H7 (cell line): ENCODE measurements at places on chromosomes 7 and 10. TPM values are rescaled to one million over a fixed set of nuclear protein-coding genes. Genes with fewer than 3 reads are reported as not detected.
A peak's percentile ranks its signal among the peaks of the same experiment; 100 is the strongest.

Gene PLXDC2
- total RNA-seq: 21.9 and 27.5 TPM in 2 replicates

Gene ZCCHC24
- 7.5 and 9.0 TPM in 2 replicates for total RNA-seq

Gene HEPACAM2
- not detected in 2 replicates for total RNA-seq

Gene UMAD1
- 13.4 and 15.0 TPM in 2 replicates for total RNA-seq

Gene AKR1D1
- total RNA-seq: not detected in 2 replicates

Gene GALNT17
- 67.7 and 72.3 TPM in 2 replicates for total RNA-seq

Gene SPDYE1
- not detected in 2 replicates for total RNA-seq

Gene KIAA1217
- total RNA-seq: 3.0 and 3.7 TPM in 2 replicates

Gene KCNIP2
- total RNA-seq: 2.3 and 5.9 TPM in 2 replicates

Gene CRHR2
- total RNA-seq: not detected in 2 replicates

Gene LIPM
- total RNA-seq: not detected in 2 replicates

DNA sequence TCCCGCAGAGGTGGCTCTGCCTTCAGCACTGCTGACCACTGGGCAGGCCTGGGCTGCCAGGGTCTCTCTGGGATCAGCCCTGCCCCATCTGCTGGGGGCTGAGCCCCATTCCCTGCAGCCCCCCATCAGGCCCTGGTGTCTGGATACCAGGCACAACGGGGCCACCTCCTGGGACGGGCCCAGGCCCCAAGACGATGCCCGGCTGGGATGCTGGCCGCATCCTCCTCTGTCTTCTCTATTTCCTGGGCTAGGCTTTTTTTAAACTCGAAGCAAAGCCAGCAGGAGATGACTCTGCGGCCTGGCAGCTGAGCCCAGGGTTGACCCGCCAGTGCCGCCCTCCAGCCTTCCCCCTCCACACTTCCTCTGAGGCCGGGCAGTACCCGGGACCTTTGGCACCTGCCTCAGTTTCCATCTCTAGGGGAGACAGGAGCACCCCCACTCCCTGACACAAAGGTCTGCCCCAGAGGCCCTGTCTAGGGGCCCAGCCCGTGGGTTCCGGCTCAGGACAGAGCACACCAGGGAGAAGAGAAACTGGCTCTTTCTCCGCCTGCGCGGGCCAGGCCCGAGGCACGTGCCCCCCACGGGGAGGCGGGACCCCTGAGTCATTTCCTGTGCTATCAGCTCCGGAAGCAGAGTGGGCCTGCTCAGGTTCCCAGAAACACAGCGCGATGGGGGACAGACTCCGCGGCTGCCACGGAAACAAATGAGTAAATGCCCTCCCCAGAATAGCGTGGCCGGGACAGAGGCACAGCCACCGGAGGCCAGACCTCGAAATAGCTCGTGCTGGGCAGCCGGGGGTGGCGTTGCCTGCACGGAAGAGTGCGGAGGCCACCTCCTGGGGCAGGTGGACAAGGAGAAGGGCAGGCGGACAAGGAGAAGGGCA, 84.6 kb upstream of the PDGFA start:
- DNase-seq: no peak

DNA sequence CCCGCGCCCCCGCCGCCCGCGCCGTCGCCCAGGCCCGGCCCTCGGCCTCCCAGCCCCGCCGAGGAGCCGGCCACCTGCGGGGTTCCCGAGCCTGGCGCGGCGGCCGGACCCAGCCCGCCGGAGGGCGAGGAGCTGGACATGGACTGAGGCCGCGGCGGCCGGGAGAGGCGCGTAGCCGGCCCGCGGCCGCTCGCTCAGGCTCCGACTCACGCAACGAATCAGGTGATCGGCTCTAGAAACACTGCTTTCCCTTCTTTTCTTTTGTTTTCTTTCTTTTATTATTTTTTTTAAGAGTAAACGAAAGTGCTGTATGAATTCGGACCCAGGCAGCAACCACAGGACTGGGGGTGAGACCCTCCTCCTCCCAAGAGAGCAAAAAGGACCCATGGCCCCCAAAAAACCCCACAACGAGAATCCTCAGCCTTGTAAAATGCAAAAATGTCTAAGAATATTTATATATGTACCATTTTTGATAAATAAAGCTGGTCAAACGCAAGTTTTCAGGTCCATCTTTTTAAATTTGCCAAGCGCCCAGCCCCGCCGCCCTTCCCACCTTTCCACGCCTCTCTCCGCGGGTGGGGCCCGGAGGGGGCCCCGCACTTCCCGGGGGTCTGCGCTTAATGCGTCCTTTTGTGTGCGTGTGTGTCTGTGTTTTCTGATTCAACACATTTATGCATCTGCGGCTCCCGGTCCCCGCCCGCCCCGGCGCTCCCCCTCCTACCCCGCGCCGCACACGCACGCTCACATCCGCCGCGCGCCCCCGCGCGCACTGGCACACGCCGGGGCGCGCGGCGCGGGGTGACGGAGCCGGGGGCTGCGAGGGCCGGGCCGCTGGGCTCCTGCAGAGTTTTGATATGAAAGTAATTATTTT, 4.4 kb downstream of the UNCX start:
- DNase-seq: peak; percentile 88

GRCh38 chr7:112118581-112119566, 87.3 kb downstream of the DOCK4 start:
- no peak for DNase-seq

GRCh38 chr7:94436018-94436604, 41.4 kb downstream of the COL1A2 start:
- DNase-seq: peak; percentile 40

GRCh38 chr7:3430588-3430987, 129.5 kb downstream of the SDK1 start:
- peak; percentile 5 for DNase-seq

DNA sequence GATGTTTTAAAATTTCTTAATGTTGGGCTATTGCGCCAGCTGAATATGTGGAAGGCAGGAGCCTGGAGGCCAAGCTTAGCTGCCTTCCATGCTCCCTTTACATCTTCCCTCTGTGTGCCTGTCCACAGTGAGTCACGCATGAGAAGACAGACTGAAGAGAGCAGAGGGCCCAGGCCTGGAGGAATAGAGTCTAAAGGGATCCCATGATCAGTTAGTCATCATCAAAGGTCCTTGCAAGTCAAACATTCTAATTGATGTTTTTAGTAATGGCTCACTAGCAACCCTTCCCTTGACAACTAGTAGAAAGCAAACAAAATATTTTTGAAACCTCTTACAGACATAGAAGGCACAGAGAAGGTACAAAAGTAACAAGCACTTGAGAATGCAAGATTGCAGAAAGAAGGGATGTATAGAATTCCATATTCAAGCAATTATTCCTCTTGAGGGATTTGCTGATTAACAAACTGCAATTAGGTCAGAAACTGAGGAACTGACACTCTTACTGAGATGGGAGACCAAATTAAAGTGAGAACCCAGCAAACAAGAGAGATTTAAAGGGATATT, 30.7 kb upstream of the APBB1IP start:
- no peak for DNase-seq

GRCh38 chr7:158816995-158817394, 12.3 kb downstream of the ESYT2 start:
- DNase-seq: peak; percentile 56

DNA sequence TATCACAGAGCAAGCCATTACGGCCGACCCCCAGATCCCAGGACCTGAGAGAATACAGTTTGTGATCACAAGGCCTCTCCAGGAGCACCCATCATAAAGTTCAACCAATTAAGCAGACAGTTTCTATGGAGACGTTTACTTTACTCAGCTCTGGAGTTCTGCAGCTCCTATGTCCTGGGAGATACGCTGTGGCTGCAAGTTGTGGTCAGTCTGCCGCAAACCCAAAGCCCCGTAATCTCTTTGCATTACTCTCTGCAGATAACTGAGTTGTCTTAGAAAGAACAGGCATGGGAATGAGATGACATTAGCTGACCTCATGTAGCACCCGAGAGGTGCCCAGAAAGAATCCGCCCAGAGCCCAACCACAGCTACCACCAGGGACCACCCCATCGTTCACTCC, 305.1 kb downstream of the FGFR2 start:
- no peak for DNase-seq

- peak; percentile 43 for DNase-seq
Observed at GRCh38 chr10:21174715-21175495, 277.8 kb upstream of the NEBL start.

DNA sequence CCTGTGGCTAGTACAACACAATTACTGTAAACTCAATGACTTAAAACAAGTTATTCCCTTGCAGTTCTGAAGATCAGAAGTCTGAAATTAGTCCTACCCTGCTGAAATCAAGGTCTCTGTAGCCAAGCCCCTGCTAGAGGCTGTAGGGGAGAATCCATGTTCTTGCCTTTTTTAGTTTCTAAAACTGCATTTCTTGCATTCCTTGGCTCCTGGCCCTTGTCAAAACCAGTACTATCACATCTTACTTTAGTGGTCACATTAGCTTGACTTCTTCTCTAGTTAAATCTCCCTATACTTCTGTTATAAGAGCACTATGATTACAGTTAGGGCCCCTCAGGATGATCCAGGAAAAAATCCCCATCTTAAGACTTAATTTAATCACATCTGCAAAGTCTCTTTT, 567.0 kb downstream of the GFRA1 start:
- DNase-seq: no peak

DNA sequence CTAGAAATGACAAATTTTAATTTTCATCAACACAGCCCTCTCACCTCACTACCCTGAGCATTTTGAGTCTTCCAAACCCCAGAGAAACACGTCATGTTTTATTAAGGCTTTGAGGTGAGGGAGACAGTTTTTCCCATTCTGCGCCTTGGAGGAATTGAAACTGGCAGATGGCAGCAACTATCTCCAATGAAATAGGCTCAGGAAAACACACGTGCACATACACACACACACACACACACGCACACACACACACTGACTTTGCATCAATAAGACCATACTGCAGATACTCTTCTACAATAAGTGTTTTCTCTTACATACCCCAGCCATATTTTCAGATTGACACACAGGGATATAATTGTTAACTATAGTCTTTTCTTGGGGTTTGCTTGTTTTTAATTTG, 3.2 kb upstream of the SFTPA2 start:
- no peak for DNase-seq

- DNase-seq: no peak
Observed at GRCh38 chr7:100437150-100438100, 1.1 kb upstream of the PPP1R35 start.

GRCh38 chr10:125061557-125062226, 98.7 kb downstream of the CTBP2 start:
- DNase-seq: no peak

DNA sequence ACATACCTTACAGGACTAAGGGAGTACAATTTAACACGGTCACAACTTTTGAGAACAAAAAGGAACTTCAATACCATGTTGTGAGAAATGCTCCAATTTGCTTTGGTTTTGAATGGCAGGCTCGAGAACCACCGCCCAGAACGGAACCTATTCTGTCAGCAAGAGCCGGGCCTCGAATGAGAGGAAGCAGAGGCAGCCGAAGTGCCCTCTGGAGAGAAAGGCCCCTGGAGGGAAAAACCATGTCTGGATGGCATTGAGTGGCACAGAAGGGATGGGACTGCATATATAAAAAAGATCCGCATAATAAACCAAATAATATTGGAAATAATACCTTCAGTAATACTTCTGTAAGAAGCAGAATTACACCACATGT, 85.6 kb downstream of the CHST15 start:
- DNase-seq: peak; percentile 4

GRCh38 chr7:151038951-151039849, 9.1 kb upstream of the ASIC3 start:
- no peak for DNase-seq

GRCh38 chr10:62726142-62726541, 78.4 kb upstream of the ADO start:
- no peak for DNase-seq

- no peak for DNase-seq
Observed at GRCh38 chr7:38306914-38307313, 33.5 kb upstream of the TARP start.

DNA sequence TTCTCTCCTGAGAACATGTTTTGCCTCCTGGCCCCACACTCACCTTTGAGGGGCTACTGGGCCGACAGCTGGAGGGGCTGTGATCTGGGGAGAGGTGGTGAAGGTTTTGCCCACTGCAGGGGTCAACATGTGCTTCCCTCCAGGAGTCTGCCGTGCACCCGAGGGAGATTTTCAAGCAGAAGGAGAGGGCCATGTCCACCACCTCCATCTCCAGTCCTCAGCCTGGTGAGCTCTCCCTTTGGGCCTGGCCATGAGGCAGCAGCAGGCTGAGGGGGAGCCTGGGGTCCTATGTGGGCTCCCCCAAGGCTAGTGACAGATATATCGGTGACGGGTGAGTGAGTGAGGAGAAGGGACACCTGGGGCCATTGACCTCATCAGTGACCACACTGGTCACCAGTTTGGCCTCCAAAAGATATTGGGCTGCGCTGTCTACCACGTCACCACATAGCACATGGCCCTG, 6.6 kb downstream of the PGAM2 start:
- DNase-seq: peak; percentile 17

DNA sequence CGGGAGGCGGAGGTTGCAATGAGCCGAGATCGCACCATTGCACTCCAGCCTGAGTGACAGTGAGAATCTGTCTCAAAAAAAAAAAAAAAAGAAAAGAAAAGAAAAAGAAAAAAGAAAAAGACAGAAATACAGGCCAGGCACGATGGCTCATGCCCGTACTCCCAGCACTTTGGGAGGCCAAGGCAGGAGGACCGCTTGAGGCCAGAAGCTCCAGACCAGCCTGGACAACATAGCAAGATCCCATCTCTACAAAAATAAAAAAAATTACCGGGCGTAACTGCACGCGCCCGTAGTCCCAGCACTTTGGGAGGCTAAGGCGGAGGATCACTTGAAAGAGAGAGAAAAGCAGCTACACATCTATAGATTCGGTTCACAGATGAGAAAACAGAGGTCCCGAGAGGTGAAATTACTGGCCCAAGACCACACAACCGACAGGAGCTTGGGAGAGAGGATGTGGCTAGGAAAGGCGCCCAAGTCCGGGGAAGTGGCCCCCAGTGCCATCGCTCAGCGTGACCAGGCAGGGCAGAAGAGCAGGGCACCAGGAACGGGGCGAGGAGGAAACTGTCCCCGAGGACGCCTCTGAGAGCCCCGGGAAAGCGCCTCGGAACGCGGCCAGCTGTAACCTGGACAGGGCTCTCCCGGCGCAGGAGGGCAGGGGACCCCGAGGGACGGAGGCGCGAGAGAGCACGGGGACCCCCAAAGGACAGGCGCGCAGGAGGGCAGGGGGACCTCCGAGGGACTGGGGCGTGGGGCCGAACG, 612 bp downstream of the SNX8 start:
- no peak for DNase-seq

- DNase-seq: no peak
Observed at GRCh38 chr10:22978918-22979317, 51.1 kb downstream of the ARMC3 start.
